Left lung (tissue), 14 donors: ENCODE measurements at places on chromosomes 2 and 18. TPM values are rescaled to one million over a fixed set of nuclear protein-coding genes. Genes with fewer than 3 reads are reported as not detected.

DNA sequence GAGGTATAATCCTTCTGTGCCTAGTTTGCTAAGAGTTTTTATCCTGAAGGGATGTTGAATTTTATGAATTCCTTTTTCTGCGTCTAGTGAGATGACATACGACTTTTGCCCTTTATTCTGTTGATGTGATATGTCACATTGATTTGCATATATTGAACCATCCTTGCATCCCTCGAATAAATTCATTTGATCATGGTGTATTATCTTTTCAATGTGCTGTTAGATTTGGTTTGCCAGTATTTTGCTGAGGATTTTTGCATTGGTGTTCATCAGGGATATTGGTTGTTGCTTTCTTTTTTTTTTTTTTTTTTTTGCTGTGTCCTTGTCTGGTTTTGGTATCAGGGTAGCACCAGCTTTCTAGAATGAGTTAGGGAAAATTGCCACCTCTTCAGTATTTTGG is 9.1 kb downstream of the GCC2 start:
- peaks cover 3% of the 10 kb centered on the region for H3K36me3 ChIP-seq
- H3K4me1 ChIP-seq: no peaks in the 10 kb centered on the region
- no peaks in the 10 kb centered on the region for H3K27me3 ChIP-seq

PSMA8 gene
- total RNA-seq: 0.15 TPM

- H3K27me3 ChIP-seq: no peaks in the 10 kb centered on the region
- H3K27ac ChIP-seq: no peak overlapping the region
- H3K36me3 ChIP-seq: no peaks in the 10 kb centered on the region
- no peaks in the 10 kb centered on the region for H3K4me1 ChIP-seq
Measured at GRCh38 chr2:215290980-215291599, 20.8 kb upstream of the ATIC start.

DNA sequence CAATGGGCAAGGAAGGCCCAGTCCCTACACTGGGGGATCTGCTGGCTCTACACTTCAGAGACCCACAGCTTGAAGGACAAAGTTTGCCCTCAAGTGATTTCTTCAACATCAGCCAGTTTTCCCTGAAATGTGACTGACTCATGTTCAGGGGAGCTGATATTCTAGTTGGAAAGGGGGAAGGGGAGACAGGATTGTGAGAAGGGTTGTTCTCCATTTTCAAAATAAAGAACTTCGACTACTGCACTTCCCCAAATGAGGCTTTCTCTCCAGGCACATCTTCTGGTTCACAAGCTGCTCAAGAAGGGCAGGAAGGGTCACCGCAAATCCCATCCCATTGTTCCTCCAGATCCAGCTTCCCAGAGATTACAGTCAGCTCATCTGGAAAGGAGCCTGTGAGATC is 117.6 kb downstream of the BCL2L11 start:
- no peak overlapping the region for H3K27ac ChIP-seq
- no peaks in the 10 kb centered on the region for H3K4me1 ChIP-seq
- no peaks in the 10 kb centered on the region for H3K27me3 ChIP-seq
- no peaks in the 10 kb centered on the region for H3K36me3 ChIP-seq
- DNase-seq: no peak

DNA sequence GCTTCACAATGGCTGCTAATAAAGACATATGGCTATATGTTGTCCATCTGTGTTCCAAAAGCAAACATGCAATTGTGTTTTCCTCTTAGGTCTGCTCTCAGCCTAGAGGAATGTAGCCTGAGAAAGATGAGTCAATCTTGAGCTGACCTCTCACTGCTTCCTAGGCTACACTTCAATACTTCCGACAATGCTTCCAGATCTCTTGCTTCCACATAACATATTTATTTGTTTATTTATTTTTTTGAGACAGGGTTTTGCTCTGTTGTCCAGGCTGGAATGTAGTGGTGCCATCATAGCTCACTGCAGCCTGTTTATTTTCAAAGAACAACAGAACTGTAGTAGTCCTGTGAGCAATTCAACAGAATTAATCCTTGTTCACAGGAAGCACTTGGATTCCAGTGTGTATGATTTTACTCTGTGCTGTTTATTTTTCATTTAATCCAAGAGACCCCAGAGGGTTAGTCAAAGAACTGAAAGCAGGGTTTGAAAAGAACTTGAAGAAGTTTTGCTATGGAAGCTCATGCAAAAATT is 437.9 kb downstream of the TXNL1 start:
- no peaks in the 10 kb centered on the region for H3K4me1 ChIP-seq
- no peaks in the 10 kb centered on the region for H3K36me3 ChIP-seq
- peak overlapping the region; percentile 14 for H3K27ac ChIP-seq
- no peaks in the 10 kb centered on the region for H3K27me3 ChIP-seq
- no peak overlapping the region for H3K4me3 ChIP-seq
- no peak for DNase-seq

DNA sequence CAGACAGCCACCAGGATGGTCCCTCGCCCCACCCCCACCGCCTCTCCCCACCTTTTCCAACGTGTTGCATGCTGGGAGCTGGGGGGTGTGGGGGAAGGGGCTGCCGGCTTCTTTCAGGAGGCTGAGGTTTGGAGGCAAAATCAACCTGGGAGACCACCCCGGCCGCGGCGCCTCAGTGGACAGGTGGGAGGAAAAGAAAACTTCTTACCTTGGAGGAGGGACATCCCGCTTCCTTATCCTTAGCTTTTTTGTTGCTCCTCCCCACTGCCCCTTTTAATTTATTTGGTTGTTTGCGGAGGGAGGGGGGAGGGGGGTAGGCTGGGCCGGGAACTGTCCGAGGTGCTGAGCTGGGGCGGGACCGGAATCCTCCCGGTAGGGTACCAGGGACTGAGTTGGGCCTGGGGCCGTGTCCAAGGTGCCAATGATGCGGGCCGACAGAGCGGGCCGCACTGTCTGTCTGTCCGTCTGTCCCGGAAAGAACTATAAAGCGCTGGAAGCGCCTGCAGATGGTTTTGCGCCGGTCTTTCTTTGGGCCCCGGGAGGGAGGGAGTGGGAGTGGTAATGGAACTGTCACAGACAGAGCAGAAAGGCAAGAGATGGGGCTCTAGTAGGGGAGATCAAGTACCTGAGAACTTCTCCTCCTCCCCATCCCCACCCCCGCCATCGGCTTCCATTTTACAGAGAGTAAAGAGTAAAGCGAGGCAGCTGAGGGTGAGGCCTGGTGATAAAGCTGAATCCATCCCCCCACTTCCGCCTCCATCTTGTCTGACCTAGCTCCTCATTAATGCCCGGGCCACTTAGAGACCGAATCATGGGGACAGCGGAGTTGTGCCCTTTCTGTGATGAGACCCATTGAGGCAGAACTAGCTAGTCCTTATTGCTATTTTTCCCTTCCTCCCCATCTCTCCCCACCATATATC is 2.4 kb downstream of the CDK5R2 start:
- no peak overlapping the region for H3K27ac ChIP-seq
- H3K4me3 ChIP-seq: no peak overlapping the region
- no peak for DNase-seq
- peaks cover 15% of the 10 kb centered on the region for H3K4me1 ChIP-seq

DNA sequence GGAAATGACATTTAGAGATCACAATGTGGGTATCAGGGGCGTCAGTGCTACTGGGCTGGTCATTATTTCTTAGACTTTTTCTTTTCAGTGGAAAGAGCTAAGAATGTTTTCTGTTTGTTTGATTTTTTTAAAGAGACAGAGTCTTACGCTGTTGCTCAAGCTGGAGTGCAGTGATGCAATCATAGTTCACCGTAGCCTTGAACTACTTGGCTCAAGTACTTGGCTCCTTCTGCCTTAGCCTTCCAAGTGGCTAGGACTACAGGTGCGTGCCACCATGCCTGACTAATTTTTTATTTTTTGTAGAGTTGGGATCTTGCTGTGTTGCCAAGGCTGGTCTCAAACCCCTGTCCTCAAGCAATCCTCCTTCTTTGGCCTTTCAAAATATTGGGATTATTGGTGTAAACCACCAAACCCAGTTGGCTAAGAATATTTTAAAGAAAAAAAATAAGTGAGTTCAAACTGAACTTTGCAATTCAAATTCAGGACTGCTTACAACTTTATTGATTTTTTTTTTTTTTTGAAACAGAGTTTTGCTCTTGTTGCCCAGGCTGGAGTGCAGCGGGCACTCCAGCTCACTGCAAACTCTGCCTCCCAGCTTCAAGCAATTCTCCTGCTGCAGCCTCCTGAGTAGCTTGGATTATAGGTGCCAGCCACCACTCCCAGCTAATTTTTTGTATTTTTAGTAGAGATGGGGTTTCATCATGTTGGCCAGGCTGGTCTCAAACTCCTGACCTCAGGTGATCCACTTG is 154.2 kb downstream of the MIB1 start:
- DNase-seq: no peak
- no peaks in the 10 kb centered on the region for H3K36me3 ChIP-seq
- H3K4me3 ChIP-seq: no peak overlapping the region
- H3K4me1 ChIP-seq: no peaks in the 10 kb centered on the region

UNC80 gene
- total RNA-seq: not detected

SLC11A1 gene
- total RNA-seq: 194 TPM
